ENCODE measurements at places on chromosomes 1 and 21.

GRCh38 chr1:23525558-23526250 is 5.3 kb downstream of the E2F2 start:
- no peak for DNase-seq

DNA sequence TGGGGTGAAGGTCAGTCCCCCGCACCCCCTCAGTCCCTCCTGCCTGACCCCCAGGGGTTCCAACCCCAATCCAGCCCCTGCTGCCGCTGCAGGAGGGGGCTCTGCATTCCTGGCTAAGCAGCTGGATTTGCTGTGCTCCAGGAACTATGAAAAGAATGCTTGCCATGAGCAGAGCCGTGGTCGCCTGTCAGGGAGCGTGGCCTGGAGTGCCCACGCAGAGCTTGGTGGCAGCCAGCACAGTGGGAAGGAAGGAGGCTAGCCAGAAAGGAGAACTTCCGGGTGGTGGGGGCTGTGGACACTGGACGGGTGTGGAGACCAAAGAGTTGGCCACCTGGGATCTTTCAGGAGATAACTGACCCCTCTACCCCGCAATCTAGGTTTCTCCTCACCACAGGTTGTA is 5.6 kb downstream of the COL8A2 start:
- DNase-seq: peak; percentile 26

- DNase-seq: no peak
These were observed 384.7 kb upstream of the CXADR start for GRCh38 chr21:17128132-17128531.

DNA sequence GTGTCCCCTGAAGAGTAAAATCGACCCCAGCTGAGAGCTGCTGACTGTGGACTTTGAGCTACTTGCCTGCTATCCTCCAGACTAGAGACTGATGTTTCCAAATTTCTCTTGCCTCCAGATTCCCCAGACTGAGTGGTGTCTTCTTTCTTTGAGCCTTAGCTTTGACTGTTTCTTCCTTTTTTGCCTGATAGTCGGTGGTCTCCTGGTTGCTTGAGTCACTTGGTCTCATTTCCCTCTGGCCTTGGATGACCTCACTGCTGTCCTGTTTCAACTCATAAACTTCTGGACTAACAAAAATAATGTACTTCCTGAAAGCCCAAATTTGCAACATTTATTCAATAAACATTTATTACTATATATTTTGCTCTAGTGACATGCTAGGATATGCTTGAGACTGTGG is 52.9 kb upstream of the DIPK1A start:
- DNase-seq: no peak

DNA sequence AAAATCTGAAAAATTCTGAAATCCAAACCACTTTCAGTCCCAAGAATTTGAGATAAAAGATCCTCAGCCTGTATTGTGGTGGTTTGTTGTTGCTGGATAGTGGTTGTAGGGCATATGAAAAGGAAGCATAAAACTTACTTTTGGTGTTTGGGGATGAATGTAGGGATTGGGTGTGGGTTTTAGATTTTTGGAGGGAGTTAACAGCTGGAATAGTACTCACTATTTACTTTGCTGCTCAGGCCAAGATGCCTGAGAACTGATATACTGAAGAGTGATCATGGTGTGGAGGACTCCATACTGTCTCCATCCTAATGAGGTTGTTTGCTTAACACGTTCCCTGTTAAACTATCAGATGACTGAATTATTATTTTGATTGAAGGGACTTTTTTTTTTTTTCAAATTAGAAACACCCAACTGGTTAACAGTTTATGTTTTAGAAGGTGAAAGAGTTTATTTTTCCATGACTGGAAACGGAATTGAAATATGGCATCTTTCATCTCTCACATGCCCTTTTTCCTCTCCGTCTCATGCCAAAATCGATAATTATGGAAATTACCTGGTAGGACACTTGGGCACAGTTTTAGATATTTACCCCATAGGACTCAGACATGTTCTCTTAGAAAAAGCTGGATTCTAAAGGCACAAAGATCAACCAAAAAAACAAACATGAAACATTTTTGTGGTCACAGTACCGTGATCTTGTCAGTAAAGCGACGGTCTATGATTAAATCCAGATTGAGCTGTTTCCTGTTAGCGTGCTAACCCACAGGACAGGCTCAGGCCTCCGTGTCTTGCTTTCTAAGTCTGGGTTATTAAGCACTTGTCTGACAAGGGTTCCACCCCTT is 37.3 kb downstream of the RGL1 start:
- DNase-seq: peak; percentile 98

DNA sequence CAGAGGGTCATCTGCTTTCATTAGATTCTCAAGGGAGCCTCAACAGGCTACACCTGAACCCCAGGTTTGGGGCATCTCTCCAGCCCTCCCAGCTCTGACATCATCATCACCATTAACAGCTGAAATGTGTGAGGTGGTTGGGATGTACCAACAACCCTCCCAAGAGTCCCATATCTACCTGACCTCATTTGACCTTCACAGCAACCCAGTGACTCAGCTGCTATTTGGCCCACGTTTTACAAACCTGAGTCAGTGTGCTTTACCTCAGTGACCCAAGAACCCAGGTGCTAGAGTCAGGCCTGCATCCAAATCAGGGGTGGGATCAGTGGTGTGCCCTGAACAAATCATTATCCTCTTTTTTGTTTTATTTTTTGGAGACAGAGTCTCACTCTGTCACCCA is 53.3 kb upstream of the TINAGL1 start:
- peak; percentile 5 for DNase-seq

- DNase-seq: peak; percentile 14
These were observed 80.3 kb downstream of the LRIG2 start for GRCh38 chr1:113153116-113153803.

GRCh38 chr1:21647431-21648351 is 21.5 kb downstream of the RAP1GAP start:
- peak; percentile 51 for DNase-seq

DNA sequence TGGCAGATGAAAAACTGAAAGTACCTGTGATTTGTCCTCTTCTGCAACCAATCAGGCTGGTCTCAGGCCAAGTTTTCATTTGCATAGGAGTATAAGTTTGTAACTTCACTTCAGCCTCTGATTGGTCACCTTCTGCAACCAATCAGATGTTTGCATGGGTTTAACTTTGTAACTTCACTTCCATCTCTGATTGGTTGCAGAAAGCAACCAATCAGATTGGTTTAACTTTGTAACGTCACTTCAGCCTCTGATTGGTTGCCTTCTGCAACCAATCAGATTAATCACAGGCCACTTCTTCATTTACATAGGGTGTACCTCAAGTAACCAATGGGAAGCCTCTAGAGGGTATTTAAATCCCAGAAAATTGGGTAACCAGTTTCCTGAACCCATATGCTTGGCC is 18.9 kb upstream of the TUT4 start:
- DNase-seq: peak; percentile 41

DNA sequence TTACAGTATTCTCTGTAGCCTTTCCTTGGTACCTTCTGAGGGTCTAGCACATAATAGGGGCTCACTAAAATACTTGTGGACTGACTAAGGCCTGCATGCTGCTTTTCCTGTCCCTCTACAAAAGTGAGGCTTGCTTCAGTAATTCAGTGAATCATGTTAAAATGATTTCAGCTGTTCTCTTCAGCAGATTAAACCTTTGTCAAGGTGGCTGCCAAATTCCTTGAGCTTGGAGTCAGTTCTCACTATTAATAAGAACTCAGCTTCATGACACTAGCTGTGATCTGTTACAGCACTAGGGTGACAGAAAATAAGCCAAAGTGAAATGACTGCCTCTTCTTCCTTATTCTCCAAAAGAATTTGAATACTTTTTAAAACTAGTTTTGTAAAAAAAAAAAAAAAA is 128.8 kb downstream of the KCNN3 start:
- peak; percentile 70 for DNase-seq

DNA sequence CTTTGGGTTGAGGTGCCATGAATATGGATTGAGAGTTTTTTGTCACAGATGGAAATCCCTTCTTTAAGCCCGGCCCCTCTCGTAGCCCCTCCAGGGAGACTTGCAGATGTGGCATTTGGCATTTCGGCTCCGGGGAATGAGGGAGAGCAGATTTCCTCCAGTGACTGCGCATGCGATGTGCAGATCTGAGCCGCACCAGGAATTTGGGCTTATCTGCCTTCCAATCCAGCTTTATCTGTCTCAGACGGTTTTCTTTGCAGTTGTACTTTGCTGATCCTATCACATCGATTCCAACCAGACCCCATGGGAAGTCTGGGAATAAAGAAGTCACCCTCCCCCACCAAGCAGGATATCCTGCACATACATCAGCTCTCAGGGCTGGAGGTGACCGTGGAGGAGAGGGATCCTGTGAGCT is 11.7 kb downstream of the KIF26B start:
- peak; percentile 64 for DNase-seq
